ENCODE measurements at places on chromosomes 2 and 18.

DNA sequence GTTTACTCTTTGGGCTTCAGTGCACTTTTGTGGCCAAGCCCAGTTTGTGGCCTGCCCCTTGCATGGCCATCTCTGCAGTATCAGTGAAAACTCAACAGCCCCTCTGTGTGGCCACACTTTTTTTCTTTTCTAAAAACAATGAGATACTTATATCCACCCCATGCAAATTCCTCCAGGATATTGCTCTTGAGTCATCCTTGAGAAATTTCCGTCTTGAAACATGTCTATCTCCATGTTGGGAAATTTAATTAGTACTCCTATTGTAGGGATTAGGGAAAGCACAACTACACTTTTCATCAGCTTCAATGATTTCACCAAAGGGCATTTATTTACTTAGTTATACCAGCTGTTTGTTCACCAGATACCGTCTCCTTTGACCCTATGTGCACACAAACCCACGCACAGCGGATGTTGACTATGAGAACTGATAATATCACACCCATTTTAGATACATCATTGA lies 993.1 kb downstream of the TSN start:
- DNase-seq: no peak

- no peak for DNase-seq
These were observed 37.5 kb downstream of the SNED1 start for GRCh38 chr2:241035818-241036396.

DNA sequence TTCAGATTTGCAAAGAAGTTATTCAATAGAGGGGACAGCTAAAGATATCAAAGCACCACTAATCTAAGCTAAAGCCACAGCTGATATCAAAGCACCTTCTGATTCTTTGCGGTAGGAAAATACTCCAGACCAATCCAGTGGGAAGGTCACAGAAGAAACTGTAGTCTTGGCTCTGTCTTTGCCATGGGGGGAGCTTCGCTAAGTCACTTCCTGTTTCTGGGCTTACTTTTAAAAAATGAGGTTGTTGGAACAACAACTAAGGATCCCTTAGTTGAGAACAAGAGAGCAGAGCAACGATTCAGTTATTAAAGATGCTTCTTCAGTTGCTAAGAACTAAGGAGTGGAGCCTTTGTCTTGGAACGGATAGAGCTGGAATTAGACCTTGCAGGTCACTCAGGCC lies 12.2 kb downstream of the LPIN1 start:
- DNase-seq: no peak

DNA sequence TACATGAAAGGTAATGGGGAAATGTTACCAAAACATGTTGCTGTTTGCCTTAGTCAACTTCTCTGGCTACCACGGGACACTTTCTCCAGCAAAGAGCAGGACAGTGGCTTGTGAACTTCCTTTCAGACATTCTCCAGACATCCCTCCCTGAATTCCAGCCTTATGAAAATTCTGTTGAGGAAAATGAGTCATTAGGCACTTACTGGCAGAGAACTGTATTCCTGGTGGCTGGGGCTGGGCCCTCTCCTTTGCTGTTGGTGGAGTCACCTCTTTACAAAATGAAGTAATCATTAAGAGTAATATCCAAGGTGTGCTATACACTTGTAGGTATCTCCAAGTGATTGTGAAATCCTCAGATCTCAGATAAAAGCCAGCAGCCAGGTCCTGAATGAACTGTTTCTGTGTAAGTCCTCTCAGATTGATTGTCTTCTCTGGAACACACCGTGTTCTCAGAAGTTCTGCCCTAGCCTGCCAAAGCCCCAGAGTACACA lies 1.3 kb upstream of the FAP start:
- no peak for DNase-seq

DNA sequence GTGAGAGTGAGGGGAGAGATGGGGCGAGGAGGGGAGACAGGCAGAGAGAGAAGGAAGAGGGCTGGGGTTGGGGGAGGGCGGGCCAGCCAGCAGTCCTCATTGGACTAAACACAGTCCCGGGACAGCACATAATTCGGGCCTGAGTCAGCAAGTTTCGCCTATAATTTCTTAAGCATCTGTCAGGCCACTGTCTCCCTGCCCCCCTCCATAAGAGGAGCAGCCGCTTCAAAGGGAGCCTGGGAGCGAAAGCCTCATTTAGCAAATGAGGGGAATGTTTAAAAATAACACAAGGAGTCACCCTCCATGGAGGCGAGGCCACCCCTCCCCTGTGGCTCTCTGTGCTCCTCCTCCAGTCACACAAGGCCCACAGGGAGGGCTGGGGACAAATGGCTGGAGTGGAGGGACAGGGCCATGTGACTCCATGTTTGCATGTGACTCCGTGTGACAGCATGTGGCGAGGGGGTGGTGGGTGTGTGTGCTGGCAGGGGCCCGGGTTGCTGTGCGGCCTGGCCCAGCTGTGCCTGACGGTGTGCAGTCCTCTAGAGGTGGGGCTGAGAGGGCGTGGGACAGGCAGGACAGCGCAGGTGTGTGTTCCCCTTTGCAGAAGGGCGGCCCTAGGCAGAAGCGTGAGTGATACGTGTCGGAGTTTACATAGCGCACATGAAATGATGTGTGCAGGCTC lies 162.4 kb downstream of the CELF4 start:
- DNase-seq: no peak

DNA sequence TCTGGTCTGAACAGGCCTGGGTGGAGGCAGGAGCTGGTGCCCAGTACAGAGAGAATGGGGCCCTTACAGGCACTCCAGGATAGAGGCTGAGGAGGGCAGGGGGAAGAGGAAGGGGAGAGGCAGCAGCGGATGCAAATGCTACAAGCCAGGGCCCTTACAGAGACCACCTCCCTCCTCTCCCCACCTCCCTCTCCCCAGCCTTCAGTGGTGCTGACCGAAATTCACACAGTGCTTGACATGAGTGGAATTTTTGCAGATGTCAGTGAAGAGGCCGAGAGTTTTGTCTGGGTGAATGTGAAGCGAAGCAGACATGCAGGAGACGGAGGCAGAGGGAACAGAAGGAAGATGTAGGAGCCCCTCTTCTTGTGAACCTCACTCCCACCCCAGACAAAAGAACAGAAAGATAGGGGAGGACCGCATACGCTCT lies 31.9 kb downstream of the CIB4 start:
- no peak for DNase-seq

- no peak for DNase-seq
These were observed 32.1 kb upstream of the MAL start for GRCh38 chr2:94993176-94994062.

- no peak for DNase-seq
These were observed 657.0 kb downstream of the ARHGAP15 start for GRCh38 chr2:143786026-143786765.

DNA sequence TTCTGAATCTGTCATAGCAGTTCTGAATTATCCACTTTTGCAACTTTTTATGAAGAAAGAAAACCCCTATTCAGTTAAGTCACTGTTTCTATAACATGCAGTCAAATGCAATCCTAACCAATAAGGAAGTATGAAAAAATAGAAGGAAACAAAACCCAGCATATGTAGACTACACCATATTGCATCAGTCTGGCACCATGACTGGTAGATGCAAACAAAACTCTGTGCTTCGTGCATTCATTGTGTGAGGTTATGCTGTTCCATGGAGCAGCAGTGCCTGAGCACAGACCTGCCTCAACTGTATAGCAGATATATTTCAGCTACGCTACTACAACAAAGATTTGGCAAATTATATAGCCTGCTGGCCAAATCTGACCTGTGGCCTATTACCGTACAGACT lies 325.5 kb downstream of the LRP1B start:
- DNase-seq: no peak

All from activated T-helper 1 cell treated with anti-CD3 and anti-CD28 coated beads, Interleukin-2, amount 50 U/mL, for 16 hours (primary cell).